ENCODE measurements at places on chromosomes 6 and 20.

DNA sequence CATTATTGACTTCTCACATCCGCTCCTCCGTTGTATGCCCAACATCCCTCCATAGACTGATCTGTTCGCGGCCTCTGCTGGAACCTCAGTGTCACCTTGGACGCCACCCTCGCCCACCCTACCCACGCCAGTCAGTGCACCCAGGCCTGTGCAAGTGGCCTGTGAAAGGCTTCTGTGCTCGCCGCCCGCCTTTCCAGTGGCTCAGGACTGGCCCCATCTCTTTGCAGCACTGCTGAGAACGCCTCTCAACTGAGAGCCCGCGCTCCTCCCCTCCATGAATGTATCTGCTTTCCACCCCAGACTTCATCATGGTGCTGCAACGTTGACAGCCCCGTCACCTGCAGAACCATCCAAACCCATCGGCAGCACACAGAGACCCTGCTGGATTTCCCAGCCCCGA lies 227.3 kb upstream of the QKI start:
- DNase-seq = no peak

DNA sequence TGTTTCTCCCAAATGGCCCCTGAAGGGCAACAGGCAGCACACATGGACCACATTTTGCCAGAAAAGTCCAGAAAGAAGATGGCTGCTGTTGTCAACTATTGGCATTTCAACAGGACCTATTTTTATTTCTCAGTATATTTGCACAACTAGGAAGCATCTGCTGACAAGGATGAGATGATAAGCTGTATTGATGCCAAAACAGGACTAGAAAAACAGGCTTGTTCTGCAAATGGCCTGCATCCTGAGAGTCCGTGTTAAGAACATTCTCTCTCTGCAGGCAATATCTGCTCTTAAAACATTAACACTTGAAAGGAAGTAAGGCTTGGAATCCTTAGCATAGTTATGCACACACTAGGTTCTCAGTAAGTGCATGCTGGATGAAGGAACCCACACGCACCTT lies 283.7 kb downstream of the ESR1 start:
- DNase-seq = no peak

GRCh38 chr6:15747354-15747883 lies 84.6 kb upstream of the DTNBP1 start:
- no peak for DNase-seq

GRCh38 chr6:154314084-154314483 lies 42.5 kb downstream of the IPCEF1 start:
- DNase-seq = no peak

GRCh38 chr6:101232961-101233360 lies 160.5 kb upstream of the GRIK2 start:
- DNase-seq = no peak

- no peak for DNase-seq
Measured at GRCh38 chr20:59891581-59891980, 41.9 kb downstream of the SYCP2 start.

DNA sequence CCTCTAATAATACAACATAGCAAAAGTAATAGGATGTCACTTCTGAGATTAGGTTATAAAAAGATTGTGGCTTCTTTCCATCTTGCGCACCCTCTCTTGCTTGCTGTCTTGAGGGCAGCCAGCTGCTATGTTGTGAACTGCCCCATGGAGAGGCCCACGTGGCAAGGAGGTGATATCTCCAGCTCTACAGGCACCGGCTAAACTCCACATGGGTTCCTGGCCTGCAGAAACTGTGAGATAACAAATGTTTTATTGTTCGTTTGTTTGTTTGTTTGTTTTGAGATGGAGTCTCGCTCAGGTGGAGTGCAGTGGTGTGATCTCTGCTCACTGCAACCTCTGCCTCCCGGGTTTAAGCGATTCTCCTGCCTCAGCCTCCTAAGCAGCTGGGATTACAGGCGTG lies 38.0 kb downstream of the CD40 start:
- DNase-seq = no peak

- no peak for DNase-seq
Measured at GRCh38 chr6:143842461-143842901, 657 bp upstream of the LTV1 start.

GRCh38 chr6:149895833-149896271 lies 2.1 kb downstream of the RAET1E start:
- no peak for DNase-seq

DNA sequence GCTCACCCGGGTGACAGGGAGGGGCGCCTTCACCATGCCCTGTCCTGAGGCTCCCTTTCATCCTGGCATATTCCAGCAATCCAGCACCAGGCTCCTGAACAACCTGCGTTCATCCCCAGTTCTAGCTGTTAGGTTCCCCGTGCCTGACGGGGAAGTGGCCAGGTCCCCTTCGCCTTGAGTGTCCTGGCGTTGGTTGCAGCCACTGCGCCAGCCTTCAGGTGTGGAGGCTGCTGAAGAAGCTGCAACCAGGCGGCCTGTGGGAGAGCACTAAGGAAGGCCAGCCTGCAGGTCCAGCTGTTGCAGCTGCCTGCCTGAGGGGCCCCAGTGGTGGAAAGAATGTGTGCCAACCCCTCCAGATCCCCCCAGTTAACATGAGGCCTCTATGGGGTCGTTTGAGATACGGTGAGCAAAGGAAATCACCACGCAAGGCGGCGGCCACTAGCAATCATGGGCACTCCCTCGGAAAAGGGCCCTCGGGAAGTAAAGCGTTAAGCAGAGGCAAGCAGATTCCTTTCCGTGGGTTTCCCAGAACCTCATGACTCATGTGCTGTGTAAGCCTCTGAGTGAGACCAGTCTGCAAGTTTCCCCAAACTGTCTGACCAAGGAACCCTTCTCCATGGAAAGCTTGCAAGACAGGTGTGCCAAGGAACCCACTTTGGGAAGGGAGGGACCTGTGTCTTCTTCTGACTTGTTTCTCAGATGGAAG lies 320.8 kb downstream of the TAF4 start:
- DNase-seq = no peak

DNA sequence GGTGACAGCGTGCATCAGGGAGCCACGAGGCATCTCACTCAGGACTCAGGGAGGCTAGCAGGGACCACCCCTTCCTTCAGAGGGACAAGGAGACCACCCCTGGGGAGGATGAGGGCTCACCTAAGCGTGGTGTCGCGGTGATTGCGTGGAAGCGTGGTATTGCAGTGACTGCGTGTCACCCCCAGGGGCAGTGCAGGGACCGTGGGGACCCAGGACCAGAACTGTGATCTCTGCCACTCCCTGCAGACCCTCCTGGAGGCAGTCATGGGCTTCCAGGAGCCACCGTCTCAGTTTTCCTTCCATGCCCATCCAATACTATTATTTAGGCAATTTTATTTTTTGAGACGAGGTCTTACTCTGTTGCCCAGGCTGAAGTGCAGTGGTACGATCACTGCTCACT lies 147.1 kb downstream of the TAF4 start:
- no peak for DNase-seq

DNA sequence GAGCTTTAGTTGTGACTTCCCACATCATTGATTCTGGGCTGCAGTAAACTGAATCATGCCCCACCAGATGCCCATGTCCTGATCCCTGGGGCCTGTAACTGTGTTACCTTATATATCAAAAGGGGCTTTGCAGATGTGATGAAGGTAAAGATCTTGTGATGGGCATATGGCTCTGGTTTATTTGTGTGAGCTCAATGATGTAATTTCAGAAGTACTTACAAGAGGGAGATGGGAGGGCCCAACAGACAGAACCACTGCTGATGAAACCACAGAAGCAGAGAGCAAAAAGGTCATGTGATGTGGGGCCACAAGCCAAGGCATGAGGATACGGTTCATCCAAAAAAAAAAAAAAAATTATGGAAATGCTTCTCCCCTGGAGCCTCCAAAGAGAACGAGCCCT lies 118.7 kb downstream of the TOX2 start:
- no peak for DNase-seq

- DNase-seq = no peak
Measured at GRCh38 chr20:62056975-62057374, 8.7 kb downstream of the TAF4 start.

- no peak for DNase-seq
Measured at GRCh38 chr20:13322198-13322597, 101.1 kb downstream of the ISM1 start.

- DNase-seq = no peak
Measured at GRCh38 chr6:7691675-7692452, 34.0 kb upstream of the BMP6 start.
